ENCODE measurements at places on chromosomes 3 and 15. TPM values are rescaled to one million over a fixed set of nuclear protein-coding genes. Genes with fewer than 3 reads are reported as not detected.
A peak's percentile ranks its signal among the peaks of the same experiment; 100 is the strongest.

SYNM gene
- total RNA-seq, result 0.20 TPM

HTR3E gene
- not detected for total RNA-seq

XRN1 gene
- 73.2 TPM for total RNA-seq

PRKCD gene
- total RNA-seq, result 14.1 TPM

GHSR gene
- total RNA-seq, result not detected

ARMC8 gene
- 50.2 TPM for total RNA-seq

DNA sequence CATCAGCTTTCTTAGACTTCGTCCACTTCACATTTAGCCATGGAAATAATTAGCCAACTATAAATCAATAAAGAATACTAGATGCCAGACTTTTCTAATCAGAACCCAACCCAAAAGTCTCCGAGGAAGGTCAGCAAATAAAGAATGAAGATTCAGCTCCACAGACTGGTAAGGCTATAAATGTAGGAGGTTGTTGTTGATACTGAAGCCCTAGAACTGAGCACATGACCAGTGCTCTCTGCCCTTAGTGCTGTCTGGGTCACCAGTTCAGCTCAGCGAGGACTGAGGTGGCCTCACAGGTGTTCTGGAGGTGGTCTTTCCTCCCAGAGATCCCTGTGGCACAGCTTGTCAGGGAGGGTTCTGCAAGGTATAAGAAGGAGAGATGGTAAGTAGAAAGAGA, 20.9 kb upstream of the SLC28A2 start:
- no peak for DNase-seq

GRCh38 chr3:52086976-52087663, 30.7 kb upstream of the DUSP7 start:
- peak; percentile 69 for DNase-seq

DNA sequence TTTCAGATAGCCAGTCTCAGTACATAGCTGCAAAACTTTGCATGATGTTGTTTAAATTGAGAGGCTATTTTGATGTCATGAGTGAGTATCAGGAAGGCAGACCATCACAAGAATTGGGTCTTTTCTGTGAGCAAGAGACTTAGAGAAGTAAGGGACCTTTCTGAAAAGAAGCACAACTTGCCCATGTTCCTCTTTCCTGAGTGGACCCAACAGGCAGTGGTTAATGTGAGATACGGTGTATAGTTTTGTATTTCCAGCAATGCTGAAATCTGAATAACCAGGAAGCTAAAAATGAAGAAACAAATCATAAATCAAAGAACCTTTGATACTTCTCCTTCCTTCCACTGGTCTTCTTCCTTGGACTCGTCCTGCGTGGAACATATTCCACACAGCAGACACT, 25.1 kb downstream of the MCTP2 start:
- no peak for DNase-seq

- no peak for DNase-seq
These were observed 65.6 kb downstream of the ATP1B3 start for GRCh38 chr3:141942006-141942405.

DNA sequence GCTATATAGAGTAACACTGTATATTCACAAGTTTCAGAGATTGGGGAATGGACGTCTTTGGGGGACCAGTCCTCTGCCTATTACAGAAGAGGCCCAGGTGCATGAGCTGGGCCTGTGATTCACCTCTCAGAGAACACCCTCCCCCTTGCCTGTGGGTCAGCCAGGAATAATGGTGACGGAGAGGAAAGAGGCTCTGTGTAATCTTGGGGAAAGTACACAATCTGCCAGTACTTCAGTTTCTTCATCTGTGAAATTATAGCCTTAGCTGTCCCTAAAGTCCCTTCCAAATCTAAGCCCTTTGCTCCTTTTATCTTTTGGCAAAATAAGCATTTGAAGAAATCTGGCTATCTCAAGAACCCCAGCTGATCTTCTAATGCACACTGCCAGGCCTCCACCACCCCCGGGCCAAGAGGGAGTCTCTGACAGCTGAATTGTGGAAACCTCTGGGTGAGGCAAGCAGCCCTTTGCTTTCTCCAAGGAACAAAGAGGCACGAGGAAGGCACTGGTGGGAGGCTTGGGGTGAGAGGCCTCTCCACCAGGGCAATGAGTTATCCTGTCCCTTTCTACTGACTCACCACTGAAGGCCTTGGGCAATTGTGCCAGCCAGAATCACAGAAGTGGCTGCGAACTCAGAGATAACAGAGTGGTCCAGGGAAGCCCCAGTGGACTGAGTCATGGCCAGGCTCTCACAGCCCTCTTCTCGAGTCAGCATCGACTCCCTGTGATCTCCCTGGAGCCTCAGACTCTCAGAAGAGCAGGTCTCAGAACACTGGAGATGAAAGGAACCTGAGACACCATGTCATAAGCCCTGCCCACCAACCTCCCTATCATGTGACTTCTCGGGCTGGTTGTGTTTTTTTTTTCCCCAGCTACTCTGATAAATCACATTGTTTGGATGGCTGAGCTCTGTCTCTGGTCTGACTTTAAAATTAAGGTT, 31.8 kb downstream of the CCNL1 start:
- peak; percentile 80 for DNase-seq

DNA sequence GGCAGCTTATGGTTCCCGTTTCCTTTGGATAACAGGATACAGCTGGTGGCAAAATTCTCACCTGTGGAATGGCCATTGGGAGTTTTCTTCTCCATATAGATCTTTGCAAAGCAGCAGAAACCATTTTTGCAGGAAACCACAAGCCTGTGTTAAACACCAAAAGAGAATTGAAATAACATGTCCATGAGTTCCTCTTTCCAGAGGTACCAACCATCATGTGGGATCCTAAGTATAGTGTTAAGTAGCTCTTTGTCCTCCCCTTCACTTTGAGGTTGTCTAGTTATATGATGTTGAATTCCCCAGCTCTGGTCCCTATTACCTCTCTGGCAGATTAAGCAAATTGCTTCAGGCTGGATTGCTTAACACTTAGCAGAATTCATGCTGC, 94.9 kb downstream of the AKAP13 start:
- no peak for DNase-seq
